Activated naive CD4-positive, alpha-beta T cell treated with anti-CD3 and anti-CD28 coated beads, Interleukin-2, amount 50 U/mL, for 72 hours (primary cell): ENCODE measurements at places on chromosomes 4 and X. TPM values are rescaled to one million over a fixed set of nuclear protein-coding genes. Genes with fewer than 3 reads are reported as not detected.

The RNF128 gene
- total RNA-seq = not detected

The PPP2R2C gene
- total RNA-seq = not detected

The NEXMIF gene
- total RNA-seq = 2.1 TPM

The PPP1R3F gene
- 5.3 TPM for total RNA-seq

The SMPX gene
- not detected for total RNA-seq

The MAGEC1 gene
- total RNA-seq = not detected

The TAF7L gene
- 0.11 TPM for total RNA-seq

- DNase-seq = no peak
These were observed 9.0 kb downstream of the DCUN1D4 start for GRCh38 chr4:51851937-51852290.

GRCh38 chr4:55993994-55994663, 45.4 kb downstream of the CEP135 start:
- no peak for DNase-seq

- no peak for DNase-seq
These were observed 28.1 kb upstream of the MAMLD1 start for GRCh38 chrX:150334981-150335380.

DNA sequence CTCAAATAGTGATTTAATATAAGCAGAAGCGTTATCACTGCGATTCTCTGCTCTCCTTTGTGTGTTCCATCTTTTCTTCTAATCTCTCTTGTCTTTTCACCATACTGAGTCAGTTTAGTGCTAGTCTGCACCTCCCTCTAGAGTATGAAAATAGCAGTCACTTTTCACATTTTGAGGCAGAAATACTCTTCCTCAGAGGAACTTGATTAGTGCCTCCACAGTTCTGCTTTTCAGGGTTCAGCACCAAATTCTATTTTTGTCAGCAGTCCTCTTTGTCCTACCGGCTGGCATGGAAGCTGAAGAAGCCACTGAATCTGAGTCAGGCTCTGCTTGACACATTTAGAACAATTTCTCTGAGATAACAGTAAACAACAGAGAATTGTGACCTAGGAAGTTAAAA, 49.7 kb upstream of the ANKRD17 start:
- no peak for DNase-seq

- DNase-seq = no peak
These were observed 26.0 kb downstream of the ADH4 start for GRCh38 chr4:99117876-99118693.

DNA sequence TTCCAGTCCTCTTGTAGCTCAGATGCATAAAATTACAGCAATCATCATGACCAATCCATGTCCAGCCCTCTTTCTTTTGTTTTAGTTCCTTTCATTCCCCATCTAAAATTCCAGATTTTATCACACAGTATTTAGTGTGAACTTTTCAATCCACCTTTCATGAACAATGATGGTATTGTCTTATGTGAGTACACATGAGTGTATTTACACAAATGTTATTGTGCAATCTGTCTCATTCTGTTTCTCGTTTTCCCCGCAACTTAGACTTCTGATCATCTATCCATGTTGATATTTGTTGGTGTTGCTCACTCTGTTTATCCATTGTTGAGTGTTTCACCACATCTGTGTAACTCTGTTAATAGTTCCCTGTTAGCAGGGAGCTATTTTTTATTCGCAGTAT, 9.4 kb upstream of the RASGEF1B start:
- no peak for DNase-seq

GRCh38 chr4:80268081-80268823, 1.8 kb downstream of the FGF5 start:
- DNase-seq = no peak

DNA sequence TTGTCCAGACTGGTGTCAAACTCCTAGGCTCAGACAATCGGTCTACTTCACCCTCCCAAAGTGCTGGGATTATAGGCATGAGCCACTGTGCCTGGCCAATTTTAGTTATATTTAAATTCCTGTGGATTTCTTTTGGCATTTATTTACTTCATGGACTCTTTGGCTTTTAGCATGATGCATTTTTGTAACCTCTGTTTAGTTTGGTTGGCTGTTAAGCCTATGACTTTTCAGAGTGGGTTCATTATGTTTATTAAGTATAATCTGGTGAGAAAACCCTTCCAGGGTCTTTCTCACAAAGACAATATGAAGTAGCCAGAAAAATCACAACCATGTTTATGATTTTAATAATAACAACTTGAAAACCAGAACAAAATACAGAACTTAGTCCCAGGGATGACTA, 49.4 kb downstream of the USP38 start:
- DNase-seq = no peak

DNA sequence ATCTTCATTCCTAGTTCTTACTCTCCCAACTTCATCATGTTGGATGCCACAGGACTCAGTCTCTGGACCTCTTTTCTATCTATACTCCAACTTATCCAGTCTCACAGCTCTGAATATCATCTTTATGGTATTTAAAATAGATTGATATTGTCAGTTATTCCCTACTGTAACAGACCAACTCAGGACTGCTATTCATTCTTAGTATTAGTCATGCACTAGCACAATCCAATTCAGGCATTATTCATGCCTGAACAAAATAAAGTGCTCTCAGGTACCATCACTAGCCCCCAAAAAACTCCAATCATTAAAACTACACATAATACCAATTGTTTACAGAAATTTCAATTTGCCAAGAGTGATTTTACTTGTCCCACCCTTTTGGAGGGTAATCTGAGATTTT, 37.7 kb downstream of the FRYL start:
- no peak for DNase-seq

DNA sequence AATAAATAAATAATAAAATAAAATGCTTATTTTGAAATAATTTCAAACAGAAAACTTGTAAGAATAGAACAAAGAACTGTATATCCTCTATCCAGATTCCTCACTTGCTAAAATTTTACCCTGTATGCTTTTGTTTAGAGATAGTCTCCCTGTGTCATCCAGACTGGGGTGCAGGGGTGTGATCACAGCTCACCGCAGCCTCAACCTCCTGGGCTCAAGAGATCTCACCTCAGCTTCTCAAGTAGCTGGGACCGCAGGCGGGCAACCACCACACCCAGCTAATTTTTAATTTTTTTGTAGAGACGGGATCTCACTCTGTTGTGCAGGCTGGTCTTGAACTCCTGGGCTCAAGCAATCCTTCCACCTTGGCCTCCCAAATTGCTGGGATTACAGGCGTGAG, 17.5 kb upstream of the ARAF start:
- no peak for DNase-seq

GRCh38 chrX:140141444-140142029, 176.2 kb upstream of the CXorf66 start:
- DNase-seq = no peak

DNA sequence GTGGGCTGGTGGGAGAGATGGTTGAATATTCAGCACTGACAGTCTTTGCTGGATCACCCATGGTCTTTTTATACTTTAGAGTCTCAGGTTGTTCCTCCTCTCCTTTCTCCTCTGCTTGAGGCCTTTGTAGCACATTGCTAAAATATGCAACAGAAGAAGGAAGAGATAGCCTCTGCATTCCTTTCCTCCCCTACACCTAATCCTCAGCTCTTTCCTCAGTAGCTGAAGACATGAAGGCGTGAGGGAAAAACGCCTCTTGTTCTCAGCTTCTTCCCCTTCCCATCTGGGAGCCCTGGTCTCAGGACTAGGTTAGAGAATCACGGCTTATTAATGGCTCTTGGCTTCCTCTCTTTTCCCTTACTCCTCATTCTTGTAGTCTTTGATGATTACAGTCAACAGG, 76.8 kb downstream of the RNF150 start:
- DNase-seq = no peak

- DNase-seq = no peak
These were observed 60.2 kb downstream of the METTL14 start for GRCh38 chr4:118745357-118745756.

DNA sequence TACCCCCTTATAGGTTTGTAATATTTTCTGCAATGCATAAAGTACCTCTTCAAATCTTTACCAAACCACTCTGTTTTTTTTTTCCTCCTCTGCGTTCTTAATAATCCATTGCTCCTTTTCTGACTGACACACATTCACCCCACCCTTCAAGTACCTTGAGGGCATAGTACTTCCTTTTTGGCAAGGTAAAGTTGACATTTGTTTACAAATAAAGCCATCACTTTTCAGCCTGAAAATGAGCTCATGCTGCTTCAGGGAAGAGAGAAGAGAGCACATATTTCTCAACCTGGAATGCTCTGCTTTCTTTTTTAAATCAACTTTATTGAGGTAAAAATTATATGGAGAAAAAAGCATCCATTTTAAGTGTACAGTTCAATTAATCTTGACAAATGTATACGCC, 113.9 kb downstream of the AGTR2 start:
- no peak for DNase-seq
